ENCODE measurements at places on chromosomes 1 and 21. TPM values are rescaled to one million over a fixed set of nuclear protein-coding genes. Genes with fewer than 3 reads are reported as not detected.

- peak; percentile 58 for DNase-seq
These were observed 13.2 kb upstream of the BCAR3 start for GRCh38 chr1:93694819-93695218.

GRCh38 chr1:50427086-50427817 lies 4.0 kb upstream of the DMRTA2 start:
- no peak for DNase-seq

- no peak for DNase-seq
These were observed 7.2 kb downstream of the RER1 start for GRCh38 chr1:2398871-2399270.

- no peak for DNase-seq
These were observed 10.1 kb upstream of the NTPCR start for GRCh38 chr1:232940262-232940661.

DNA sequence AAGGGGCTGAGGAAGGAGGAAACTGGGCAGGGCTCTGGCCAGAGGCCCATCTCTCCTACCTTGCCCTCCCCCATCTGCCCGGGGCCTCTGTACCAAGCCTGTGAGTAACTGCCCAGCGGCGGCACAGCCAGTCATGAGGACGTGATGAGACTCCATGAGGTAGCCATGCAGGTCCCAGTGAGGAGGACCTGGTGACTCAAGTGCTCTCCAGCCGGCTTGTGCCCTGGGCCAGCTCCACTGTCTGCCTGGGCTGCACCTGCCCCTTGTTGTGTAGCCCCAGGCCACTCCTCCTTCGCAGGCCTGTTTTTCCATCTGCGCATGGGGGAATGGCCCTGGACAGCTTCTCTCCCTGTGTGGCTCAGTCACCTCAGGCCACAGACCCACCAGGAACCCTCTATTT lies 42.0 kb upstream of the PADI1 start:
- no peak for DNase-seq

DNA sequence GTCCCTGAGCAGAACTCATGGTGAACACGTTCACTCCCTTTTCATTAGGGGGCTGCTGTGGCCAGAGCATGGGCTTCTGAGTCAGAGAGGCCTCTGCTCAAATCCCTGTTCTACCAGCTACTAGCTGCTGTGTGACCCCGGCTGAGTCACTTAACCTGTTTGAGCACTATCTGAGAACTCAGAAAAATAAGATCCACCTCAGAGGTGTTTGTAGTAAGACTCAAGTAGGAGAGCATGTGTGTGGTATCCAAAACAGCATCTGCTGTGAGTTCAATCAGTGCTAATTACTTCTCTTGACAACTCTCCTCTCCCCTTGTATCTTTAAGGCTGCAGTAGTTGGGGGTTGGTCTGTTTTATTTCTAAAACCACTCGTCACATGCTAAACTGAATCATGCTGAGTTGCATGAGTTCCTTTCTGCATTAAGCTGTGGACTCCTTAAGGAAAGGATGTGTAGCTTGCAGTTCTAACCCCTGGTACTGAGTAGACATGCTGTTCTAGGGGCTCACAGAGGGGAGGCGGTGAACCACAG lies 39.7 kb upstream of the JUN start:
- DNase-seq: no peak

- peak; percentile 87 for DNase-seq
These were observed at the start of gene PRELP for GRCh38 chr1:203475012-203475981. Gene PRELP, plus strand, starts transcription at chr1:203475806. Its CDS starts 7,379 bp downstream, at chr1:203483185.

- no peak for DNase-seq
These were observed 7.7 kb upstream of the FAM167B start for GRCh38 chr1:32239337-32239736.

GRCh38 chr1:177171536-177172123 lies 872 bp downstream of the BRINP2 start:
- no peak for DNase-seq

DNA sequence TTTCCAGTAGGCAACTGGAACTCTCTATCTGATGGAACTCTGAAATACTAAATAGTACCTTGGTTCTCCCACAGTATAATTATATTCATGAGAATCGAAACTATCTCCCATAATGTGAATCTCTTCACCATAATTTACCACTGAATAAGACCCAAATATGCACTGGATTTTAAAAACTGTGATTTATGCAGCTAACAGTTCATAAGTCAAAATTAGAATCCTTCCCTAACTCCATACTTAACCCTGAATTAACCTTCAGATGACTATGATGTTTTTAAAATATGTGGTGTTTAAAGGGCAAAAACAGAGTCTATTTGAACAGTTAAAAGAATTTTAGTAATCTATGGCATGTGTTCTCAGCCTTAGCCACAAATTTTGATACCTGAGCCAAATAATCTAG lies 22.9 kb upstream of the SLC44A3 start:
- no peak for DNase-seq

GRCh38 chr1:121445679-121446078 lies 260.9 kb downstream of the SRGAP2C start:
- no peak for DNase-seq

GRCh38 chr1:227781314-227781930 lies 34.1 kb upstream of the PRSS38 start:
- DNase-seq: peak; percentile 23

DNA sequence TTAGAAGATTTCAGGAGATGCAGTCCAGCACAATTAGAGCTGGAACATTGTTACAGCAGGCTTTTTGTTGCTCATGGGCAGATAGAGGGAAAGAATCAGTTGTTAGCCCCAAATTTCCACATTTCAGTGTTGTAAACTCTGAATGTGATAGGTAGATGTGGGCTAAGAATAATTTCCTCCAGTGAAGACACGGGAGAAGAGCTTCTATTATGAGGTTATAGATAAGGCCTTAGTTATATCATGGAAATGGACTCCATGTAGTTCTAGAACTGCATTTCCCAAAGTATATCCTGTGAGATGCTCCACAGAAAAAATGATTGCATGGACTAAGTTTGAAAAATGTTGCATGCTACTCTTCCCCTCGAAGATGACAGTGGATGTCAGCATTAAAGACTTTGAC lies 64.9 kb downstream of the PRKAA2 start:
- DNase-seq: no peak

DNA sequence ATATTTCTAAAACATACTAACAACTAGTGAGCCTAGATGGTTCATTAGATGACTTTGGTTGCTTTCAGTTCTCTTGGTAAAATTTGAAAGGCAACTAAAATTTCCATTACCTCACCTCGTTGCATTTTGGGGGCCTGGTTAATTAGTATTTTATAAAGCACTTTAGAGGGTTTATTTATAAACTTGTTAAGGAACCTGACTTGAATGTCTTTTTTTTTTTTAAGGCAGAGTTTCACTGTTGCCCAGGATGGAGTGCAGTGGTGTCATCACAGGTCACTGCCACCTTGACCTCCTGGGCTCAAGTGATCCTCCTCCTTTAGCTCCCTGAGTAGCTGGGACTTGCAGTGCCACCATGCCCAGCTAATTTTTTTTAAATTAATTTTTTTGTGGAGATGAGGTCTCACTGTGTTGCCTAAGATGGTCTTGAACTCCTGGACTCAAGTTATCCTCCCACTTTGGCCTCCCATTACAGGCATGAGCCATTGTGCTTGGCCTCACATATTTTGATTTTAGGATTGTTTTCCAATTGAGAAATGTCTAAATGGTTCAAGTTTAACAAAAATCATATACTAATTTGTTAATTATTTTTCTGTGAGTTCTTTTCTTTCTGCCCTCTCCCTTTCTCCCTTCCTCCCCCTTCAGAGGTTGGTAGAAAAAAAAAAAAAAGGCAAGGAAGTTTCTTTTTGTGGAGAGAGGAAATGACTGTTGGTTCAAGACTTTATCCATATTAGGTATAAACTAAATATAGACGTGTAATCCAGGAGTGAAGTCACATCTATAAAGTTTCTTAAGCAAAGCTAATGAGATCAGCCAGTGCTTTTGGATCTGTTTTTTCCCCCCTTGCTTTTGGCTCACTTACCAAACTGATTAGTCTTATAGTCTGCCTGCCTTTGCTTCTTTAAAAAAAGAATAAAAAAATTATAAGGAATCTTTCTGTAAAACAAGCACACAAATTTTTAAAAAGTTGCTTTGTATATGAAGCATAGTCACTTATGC lies 24.7 kb downstream of the CLIC4 start:
- no peak for DNase-seq

- no peak for DNase-seq
These were observed 38.8 kb upstream of the OR2B11 start for GRCh38 chr1:247496581-247497285.

DNA sequence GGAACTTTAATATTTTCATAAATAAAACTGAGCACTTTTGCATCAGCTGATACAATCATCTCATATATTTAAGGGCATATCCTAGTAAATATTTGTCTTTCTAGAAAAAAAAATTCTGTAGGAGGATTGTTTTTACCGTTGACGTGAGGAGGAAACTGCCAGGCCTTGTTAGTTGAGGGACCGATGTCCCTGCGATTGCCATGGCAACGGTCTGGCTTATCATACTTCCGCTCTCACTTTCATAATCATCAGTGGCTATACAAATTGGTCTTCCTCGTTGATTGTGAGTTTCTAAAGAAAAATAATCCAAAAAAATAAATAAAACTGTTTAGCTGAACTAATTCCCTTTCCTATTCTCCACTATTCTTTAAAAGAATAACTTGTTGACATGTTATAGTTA lies 69.3 kb upstream of the ANGPTL3 start:
- no peak for DNase-seq

GRCh38 chr1:17984583-17984982 lies 123.0 kb upstream of the IGSF21 start:
- peak; percentile 51 for DNase-seq

GRCh38 chr1:111629190-111629954 lies 9.8 kb downstream of the RAP1A start:
- DNase-seq: no peak

The PPP2R5A gene
- 22.0 TPM for total RNA-seq

The GJA9 gene
- not detected for total RNA-seq

The PODN gene
- total RNA-seq: 0.17 TPM

The AJAP1 gene
- 8.6 TPM for total RNA-seq

The HES3 gene
- 89.9 TPM for total RNA-seq

The ZBTB17 gene
- total RNA-seq: 16.5 TPM

The FAAH gene
- 23.4 TPM for total RNA-seq

The TAS1R2 gene
- total RNA-seq: not detected

The OLFML3 gene
- total RNA-seq: 171 TPM

The MAN1C1 gene
- total RNA-seq: 9.3 TPM
